ENCODE measurements at places on chromosomes 16 and 17. TPM values are rescaled to one million over a fixed set of nuclear protein-coding genes. Genes with fewer than 3 reads are reported as not detected.

SSTR5 gene
- 0.64 TPM for total RNA-seq

GRCh38 chr17:81561494-81561885, 9.3 kb upstream of the FAAP100 start:
- DNase-seq = peak; percentile 65

GRCh38 chr17:50214976-50215760, 13.7 kb upstream of the COL1A1 start:
- DNase-seq = no peak

GRCh38 chr16:79770244-79771064, 169.9 kb upstream of the MAF start:
- DNase-seq = peak; percentile 83

DNA sequence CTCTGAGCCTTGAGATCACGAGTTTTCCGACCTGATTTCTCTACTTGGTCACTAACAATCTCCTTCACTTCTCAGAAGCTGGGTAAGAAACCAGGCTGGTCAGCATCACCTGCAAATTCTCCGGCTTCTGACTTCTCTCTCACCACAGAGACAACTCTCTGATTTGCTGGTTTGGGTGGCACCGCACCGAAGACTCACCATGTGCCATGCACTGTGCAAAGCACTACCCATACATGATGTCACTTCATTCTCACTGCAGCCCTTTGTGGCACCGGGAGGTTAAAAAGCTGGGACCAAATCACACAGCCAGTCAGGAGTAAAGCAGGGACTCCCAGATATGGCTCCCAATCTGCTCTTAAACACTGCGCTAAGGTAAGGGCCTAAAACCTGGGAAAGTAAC, 647 bp downstream of the VAC14 start:
- DNase-seq = peak; percentile 9

- no peak for DNase-seq
These were observed 69.4 kb downstream of the CCDC182 start for GRCh38 chr17:57675427-57676387.

DNA sequence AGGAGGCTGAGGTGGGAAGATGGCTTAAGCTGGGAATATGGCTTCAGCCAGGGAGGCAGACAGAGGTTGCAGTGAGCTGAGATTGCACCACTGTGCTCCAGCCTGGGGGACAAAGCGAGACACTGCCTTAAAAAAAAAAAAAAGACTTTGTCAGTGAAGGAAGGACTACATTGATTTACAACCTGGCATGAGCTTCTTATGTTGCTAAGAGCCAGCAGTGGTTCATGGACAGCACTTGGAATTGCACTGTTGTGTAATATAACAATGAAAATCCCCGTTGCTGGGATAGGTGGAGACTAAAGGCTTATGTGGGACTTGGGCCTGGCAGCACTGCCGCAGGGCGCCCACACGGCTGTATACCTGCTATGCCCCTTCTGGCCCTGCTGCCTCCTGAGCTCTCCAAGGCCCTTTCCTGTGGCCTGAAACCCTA, 14.1 kb upstream of the SLC16A5 start:
- DNase-seq = no peak

GRCh38 chr16:69417520-69418199, 6.8 kb upstream of the CYB5B start:
- peak; percentile 65 for DNase-seq

DNA sequence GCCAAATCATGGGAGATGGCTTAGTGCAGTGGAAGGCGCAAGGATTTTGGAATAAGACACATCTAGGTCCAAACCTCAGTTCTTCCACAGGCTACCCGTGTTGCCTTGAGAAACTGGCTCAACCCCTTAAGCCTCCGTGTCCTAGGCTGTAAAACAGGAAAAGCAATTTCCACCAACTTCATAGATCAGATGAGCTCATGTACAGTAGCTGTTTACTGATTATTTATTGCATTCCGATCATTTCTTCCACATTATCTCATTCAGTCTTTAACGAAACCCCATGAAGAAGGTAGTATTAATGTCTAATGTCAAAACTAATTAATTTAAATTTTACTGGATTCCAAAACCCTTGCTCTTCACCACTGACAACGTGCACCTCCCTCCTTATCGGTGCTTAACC, 231.6 kb downstream of the GRIN2A start:
- no peak for DNase-seq

DNA sequence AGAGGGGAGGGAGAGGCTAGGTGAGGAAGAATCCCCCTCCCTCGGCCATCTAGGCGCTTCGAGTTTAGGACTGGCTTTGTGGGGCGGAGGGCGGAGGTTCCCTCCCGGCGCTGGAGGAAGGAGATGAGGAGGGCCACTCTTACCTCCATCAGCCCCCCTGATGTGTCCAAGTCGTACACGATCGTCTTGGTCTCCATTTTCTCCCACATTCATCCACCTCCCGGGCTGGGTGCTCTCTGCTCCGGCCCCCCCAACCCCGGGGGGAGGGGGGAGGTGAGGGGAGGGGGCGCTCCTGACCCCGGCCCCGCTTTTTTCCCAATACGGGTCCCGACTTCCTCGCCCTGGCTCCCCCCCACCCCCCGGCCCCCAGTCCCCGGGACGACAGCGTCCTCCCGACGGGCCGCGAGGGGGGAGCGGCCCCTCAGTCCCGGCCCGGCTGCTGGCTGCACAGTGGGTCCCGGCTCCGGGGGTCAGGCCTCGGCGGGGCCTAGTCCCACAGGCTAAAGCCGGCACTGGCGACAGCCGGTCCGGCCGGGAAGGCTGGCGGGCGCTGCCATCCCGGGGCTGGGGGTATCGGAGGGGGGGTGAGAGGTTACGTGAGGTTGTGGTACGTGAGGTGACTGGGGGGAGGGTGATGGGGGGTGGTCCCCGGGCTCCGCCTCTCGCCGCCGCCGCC, 428 bp downstream of the PHF12 start:
- DNase-seq = no peak

DNA sequence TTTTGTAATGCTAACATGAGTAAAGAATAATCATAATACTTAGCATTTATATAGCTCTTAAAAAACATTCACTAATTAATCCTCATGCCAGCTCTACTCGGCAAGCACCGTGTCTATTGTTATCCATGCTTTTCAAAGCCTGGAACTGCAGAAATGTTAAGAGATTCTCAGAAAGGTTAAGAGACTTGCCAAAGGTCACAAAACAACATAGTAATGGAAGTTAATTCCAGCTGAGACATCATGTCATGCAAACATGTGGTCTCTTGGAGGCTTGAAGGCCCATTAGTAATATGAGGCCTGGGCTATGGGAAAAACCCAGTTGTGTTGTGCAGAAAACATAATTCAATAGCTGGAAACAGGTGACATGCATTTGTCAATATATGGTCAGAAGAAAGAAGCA, 389.9 kb upstream of the GOT2 start:
- DNase-seq = no peak

DNA sequence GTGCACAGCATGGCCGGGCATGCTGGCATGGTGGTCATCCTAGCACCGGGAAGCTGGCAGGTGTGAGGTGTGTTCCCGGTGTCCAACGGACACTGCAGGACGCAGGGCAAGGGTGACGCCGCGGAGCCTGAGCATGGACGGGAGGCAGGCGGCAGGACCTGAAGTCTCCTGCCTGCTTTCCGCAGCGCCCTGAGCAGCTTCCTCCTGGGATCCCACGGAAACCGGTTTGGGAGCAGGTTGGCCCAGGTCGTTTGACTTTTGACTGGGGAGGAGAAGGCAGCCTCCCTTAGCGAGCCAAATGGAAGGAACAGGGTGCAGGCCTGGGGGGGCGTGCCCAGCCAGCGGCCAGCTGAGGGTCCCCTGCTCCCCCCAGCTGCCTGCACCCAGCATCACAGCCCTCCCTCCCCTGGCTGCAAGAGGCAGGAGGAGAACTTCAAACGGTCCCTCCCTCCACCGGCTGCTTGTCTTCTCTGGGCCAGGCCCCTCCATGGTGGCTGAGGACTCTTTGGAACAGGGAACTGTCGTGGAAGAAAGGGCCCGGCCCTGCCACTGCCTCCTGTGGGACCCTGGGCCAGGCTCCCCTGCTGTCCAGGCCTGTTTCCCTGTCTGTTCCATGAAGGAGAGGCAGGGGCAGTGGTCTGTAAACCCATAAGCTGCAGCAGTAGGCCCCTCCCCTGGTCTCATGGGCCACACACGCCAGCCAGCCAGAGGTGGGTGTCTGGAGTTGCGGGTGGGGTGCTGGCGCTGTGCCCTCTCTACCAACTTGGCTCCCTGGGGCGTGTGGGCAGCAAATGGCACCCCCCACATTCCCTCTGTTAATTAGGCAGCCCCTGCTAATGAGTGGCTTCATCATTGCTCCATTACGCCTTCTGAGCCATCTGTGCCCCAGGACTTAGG, 7.8 kb upstream of the ADGRG1 start:
- DNase-seq = no peak

Measured in LHCN-M2 (cell line).